ENCODE measurements at places on chromosomes 2 and 18.

GRCh38 chr2:171547256-171547655 is 25.0 kb downstream of the CYBRD1 start:
- no peak for DNase-seq

DNA sequence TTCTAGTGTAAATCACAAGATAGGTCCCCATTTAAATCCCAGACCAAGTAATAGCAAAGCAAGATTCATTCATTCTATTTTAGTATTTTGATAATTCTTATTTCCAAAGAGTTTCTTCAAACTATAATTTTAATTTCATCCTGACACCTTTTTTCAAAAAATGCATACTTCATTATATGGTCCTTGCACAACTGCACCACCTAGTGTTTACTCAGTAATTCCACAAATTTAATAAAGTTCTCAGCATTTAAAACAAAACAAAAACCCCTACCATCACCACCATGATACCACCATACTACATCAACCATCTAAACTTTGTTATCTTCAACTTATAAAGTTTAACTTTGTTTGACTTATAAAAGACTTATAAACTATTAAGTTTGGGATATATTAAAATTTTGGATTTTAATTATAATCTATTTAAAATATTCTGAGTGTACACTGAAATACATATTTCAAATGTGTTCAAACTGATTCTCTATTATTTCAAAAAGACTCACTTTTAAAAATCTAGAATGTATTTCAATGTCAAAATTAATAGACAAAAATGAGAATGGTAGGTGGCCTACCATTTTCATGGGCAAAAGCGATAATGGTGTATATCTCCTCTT is 44.2 kb downstream of the WDPCP start:
- no peak for DNase-seq

DNA sequence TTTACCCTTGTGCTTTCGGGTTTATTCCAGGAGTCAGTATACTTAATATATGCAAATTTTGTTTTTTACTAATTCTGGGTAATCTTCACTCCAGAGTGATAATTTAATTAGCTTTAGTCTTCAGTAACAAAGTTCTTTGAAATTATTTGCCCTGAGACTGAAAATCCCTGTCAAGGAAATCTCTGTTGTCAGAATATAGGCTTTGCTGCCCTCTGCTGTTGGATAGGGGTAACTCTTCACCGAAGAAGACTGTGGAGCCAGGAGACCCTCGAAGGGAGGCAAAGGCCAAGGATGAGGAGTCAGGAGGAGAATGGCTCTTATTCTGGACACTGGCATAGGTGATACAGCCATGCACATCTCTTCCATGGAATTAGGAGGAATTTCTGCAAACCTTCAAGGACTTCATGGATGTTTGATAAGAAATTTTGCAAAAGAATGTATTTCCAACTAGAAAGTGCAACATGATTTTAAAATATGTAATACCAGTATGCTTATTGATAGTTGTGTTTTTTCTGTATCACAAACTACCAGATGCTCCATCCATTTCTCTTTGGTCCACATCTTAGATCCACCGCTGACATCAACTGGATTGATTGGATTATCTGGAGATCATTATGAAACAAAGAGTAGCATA is 182.3 kb downstream of the RDH14 start:
- no peak for DNase-seq

GRCh38 chr2:27773959-27774358 is 2.4 kb downstream of the MRPL33 start:
- no peak for DNase-seq

DNA sequence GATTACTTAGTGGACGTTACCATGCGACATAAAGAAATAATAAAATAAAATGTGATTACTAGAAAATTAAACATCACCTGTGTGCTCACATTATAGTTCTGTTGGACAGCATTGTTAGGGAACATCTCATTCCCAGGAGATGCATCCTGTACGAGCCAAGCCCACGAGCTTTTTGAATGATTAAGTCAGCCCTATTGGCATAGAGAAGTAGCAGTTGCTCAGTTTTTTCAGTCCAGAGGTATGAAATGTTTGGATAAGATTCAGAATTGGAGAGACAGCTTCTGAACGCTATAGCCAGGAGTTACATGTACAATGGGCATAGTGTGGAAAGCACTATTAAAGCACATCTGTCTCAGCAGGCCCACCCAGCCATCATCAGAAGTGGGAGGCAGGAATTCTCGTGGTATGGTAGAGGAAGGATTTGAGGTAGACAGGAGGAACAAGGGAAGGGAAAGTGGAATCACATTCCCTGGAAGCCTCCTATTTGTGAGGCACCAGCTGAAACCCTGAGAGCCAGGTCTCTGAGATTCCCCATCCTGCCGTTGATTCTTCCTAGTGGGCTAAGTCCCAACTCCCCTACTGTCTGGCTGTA is 8.6 kb downstream of the SPATS2L start:
- DNase-seq: no peak

- no peak for DNase-seq
These were observed 258.9 kb downstream of the DCC start for GRCh38 chr18:52598921-52599320.

- DNase-seq: no peak
These were observed 64.5 kb downstream of the BAZ2B start for GRCh38 chr2:159551806-159552205.

All from fibroblast of skin of left quadriceps (primary cell).